Mesenchymal stem cell (in vitro differentiated cells and primary cell): ENCODE measurements at places on chromosomes 13 and 19.

DNA sequence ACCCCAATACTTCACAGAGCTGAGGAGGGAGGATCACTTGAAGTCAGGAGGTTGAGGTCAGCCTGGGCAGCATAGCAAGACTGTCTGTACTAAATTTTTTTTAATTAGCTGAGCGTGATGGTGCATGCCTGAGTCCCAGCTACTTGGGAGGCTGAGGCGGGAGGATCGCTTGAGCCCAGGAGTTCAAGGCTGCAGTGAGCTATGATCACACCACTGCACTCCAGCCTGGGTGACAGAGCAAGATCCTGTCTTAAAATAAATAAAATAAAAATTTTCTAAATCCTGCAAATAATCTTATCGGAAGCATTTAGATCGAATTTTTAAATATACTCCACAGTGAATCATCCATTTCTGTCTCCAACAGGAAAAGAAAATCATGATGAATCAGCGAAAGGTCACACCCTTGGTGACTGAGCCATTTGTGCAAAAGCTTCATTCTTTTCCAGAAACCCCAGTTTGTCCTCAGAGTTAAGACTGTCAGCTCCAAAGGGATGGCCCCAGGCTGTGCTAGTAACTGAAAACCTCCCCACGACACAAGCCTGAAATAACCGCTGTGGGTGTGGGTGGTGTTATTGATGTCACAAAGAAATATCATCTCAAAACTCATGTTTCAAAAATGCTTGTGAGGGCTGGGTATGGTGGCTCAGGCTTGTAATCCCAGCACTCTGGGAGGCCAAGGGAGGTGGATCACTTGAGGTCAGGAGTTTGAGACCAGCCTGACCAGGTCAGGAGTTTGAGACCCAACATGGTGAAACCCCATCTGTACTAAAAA, 167.6 kb downstream of the PTPRS start:
- peak; percentile 93 for DNase-seq

DNA sequence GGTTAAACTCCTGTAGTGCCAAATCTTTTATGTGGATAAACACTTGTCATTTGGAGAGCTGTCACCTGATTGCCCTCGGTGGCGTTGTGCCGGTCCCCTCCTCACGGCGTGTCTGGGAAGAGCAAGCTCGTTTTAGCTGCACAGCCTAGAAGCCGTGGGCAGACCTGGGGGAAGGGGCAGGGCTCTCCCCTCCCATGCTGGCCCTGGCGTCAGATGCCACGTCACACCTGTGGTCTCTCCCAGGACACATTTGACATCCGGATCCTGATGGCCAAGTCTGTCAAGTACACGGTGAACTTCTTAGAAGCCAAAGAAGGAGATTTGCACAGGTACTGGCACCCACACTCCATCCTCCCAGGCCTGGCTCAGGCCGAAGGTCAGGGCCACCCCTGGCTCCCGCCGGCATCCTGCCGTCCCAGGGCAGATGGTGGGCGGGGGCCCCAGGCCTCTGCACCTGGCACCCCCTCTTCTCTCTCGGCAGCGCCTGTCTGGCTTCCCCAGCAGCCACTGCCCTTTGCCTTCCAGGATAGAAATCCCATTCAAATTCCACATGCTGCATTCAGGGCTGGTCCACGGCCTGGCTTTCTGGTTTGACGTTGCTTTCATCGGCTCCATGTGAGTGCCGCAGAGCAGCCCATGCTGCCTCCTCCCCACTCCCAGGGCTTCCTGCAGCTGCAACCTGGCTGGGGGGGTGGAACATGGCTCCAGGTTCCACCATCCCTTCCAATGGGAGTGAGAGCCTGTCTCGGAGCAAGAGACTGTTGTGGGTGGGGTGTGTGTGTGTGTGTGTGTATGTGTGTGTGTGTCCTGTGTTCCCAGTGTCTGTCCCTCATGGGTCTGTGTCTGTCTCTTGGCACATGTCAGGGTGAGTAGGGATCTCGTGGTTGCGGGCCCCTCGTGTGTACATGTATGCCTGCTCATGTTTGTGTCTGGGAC, 8.8 kb downstream of the YIPF2 start:
- no peak for DNase-seq

DNA sequence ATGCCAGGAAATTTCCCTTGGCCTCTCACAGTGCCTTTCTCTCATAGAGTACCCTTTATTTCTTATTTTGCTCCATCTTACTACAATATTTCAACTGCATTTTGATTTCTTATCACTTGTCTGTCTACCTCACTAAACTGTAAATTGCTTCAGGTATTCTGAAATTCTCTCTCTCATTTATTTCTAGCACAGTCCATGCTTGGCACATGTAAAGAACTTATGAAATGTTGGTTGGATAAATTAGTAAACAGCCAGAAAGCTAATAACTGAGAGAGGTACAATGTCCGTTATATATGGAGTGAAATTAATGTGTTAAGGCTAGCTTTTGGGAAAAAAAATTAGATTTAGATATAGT, 138.3 kb upstream of the RFC3 start:
- DNase-seq = no peak

GRCh38 chr13:108595436-108596274, 33.8 kb upstream of the MYO16 start:
- DNase-seq = no peak

DNA sequence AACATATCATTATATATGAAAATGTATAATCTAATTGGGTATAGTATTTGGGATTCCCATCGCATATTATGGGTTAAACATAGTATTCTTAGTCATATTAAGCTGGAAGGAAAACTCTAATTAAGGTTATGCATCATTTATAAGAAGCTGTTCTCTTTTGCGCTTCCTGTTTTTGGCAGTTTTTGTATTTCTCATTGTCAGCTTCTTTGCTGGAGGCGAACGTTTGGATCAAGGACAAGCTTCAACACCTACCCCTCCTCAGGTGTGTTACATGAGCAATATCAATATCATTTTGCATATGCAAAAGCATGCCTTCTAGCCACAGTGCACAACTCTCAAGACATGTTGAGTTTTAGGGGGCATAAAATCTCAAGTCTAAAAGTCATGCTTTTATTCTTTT, 439.8 kb downstream of the TDRD3 start:
- DNase-seq = no peak

DNA sequence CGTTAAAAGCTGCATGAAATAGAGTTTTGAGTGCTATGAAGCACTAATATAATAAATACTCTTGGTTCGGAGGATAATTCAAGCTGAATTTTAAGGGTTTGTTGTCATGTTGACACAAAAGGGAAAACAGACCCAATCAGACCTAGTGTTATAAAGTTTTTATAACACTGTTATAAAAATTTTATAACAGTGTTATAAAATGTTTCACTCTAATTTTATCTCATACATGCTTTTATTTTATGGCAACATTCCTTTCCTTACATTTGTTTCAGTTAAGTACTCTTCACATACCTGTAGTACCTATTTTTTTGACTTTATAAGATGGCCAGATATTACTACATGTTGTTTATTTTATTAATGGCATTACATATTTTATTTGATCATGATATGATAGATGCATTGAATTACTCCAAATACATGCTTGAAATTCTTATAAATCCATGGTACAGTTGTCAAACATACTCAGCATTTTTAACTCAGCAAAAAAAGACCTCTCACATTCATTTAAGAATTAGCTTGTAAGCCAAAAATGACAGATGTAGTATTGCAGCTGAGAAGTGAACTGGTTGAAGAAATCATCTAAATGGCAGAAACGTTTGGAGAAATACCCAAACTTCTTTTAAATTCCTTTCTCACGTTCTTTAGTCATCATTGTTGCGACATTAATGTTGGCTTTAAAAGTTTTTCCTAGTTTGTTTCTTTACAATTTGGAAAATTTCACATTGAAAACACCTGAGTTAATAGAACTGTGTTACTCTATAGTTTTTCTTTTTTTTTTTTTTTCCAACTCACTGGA, 104.5 kb downstream of the PIBF1 start:
- no peak for DNase-seq

DNA sequence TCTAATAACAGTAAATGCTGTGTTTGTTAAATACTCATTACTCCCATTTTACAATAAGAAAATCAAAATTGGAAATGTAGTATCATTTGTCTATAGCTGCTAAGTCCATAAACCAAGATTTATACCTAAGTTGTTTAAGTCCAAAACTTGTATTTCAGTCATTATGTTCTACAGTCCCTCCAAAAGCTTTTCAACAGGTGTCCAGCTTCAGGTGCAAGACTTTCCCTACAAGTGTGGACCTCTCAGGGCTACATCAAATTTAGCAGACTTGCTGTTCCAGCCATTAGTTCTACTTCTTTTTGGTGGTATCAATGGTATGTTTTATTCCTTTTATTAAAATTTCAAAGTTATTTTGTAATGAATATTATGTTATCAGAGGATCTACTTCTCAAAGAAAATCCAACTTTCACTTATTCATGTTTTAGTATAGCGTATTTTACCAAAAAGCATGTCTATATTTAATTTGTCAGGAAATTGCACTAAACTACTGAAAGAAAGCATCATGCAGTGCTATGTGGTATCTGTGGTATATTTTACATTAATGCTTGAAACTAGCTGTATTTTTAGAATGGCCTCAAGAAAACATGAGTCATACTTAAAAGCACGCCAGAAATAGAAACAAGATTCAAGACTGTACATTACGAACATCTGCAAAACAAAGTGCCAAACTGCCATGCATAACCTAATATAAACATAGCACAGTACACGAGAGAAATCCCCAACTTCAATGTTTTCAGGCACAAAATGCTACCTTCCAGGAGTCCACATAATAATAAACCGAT, 44.5 kb downstream of the VWA8 start:
- peak; percentile 92 for DNase-seq

DNA sequence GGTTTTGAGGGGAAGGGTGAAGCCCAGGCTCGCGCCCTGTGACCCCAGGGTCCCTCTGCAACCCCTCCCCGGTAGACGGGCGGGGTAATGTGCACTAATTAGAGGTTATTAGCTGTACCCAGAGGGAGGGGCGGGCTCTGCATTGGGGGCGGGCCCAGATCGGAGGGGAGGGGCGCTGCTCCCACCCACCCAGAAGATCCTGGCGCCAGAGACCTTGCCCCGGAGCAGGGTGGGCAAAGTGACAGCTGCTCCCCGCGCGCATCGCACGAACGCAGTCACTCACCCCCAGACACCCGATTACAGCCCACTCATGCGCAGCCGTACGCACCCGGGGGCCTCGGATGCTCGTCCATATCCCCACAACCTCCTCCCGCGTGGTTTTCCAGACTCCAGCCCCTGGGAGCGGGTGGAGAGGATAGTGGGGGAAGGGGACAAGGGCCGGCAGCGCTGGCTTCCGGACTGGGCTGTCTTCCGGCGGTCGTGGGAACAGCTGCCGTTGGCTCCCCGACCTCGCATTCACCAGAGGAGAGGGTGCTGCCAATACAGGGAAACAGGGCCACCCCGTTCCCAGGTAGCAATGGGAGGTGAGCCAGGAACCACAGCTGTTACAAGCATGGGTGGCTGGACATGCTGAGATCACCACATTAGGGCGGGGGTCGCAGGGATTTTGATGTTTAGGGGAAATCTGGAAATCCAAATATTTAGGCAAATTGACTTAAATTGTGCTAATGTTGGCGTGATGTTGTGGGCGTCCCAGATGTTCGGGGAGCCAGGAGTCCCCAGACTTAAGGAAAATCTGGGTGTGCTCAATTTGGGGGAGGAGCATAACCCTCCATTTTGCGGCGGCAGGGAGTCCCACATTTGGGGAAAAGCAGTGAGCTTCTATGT, 2.9 kb upstream of the HOOK2 start:
- DNase-seq = peak; percentile 94

GRCh38 chr19:52028780-52029123, 573 bp upstream of the ZNF614 start:
- DNase-seq = no peak

- no peak for DNase-seq
Observed at GRCh38 chr19:42497492-42498168, 30.7 kb downstream of the CEACAM1 start.

DNA sequence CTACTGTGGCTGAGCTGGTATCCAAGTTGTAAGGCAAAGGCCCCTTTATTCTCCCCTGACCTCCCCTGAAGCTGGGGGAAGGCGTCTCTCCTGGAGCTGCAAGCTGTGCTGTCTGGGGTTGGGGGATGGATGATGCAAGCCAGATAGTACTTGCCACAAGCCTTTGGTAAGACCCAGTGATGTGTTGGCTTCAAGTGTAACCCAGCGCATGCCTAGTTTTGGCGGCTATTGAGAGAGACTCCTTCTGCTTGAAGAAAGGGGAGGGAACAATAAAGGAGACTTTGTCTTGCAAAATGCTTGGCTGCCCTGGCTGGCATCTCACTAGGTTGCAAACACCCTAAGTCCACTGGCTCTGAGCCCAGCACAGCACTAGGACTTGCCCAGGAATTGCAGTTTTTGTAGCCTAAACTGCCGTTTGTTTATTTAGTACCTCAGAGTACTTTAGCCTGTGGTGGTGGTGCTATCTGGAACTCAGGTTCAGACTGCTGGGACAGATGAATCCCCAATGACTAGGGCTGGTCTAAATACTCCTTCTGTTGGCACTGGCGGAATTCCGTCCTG, 108.2 kb downstream of the TNFSF13B start:
- no peak for DNase-seq

- peak; percentile 99 for DNase-seq
Observed at GRCh38 chr19:43575156-43575950, at the start of the genes PINLYP and XRCC1. Gene PINLYP (plus strand): TSS chr19:43575801. CDS start chr19:43577192, 1,391 bp downstream. Gene XRCC1 (minus strand): TSS chr19:43575527. CDS start chr19:43575458, 69 bp downstream.

DNA sequence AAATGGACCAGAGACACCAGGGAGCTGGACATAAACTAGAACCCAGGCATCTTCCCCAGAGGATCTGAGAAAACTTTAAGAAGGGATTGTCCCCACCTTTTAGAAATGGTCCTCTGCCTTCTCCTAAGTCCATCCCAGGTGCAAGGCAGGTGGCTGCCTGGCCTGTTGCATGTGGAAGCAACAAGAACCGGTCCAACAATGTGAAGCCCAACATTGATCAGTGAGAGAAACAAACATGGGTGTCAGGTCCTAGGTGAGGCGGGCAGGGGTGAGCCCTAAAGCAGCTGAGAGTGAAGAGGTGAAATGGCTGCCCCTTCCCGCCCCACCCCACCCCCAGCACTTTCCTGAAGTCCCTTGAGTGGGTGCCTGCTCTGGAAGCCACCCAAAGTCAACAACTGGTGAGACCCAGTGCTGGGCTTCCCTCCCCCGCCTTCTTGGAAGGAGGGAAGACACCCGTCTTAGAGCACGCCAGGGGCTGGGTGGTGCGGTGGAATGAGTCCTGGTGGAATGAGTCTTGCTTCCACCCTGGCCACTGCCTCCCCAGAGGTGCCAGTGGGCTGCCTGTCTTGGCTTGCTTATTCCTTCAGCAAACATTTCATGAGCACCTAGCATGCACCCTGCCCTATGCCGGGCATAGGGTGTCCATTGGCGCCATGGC, 1.7 kb downstream of the AP1M1 start:
- no peak for DNase-seq

DNA sequence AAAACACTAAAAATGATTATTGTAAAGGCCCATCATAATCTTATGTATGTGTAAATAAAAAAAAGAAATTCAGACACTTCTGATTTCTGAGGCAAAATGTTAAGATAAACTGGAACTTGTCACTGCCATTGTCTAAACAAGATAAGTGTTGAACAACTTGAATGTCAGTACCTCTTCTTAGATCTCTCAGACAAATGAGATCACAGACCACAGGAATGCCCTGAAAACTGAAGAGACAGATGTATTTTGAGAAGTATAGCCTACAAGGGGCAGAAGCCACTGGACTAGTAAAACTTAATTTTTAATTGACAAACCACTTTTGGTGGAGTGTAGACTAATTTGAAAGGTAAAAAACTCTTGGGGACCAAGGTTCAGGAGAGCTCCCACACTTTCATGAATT, 375.5 kb upstream of the SLITRK5 start:
- peak; percentile 53 for DNase-seq

- DNase-seq = no peak
Observed at GRCh38 chr13:112803422-112803821, 113.6 kb downstream of the ATP11A start.

GRCh38 chr19:49056101-49056901, 1.2 kb downstream of the CGB7 start:
- peak; percentile 65 for DNase-seq

GRCh38 chr19:45528744-45529419, 21.6 kb downstream of the VASP start:
- DNase-seq = no peak
